T-helper 1 cell (primary cell): ENCODE measurements at places on chromosomes 6 and 20.

GRCh38 chr20:4946986-4947385, 54.3 kb downstream of the SLC23A2 start:
- no peak for DNase-seq

DNA sequence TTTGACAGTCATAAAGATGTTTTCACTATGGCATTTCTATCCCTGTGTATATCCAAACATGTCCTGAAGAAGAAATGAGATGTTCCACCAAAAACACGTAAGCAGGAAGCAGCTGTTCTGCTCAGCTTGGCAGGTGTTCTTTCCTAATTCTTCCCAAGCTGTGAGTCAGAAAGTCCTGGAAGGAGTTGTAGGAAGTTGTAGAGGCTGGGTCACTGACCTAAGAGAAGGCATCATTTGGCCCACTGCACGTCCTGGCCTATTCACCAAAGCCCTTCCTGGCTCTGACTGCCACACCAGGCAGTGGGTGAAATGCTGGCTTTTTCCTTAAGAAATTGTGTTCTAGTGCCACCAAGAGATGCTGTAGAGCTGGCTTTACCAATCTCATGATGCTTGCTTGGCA, 40.3 kb downstream of the STX11 start:
- no peak for DNase-seq

DNA sequence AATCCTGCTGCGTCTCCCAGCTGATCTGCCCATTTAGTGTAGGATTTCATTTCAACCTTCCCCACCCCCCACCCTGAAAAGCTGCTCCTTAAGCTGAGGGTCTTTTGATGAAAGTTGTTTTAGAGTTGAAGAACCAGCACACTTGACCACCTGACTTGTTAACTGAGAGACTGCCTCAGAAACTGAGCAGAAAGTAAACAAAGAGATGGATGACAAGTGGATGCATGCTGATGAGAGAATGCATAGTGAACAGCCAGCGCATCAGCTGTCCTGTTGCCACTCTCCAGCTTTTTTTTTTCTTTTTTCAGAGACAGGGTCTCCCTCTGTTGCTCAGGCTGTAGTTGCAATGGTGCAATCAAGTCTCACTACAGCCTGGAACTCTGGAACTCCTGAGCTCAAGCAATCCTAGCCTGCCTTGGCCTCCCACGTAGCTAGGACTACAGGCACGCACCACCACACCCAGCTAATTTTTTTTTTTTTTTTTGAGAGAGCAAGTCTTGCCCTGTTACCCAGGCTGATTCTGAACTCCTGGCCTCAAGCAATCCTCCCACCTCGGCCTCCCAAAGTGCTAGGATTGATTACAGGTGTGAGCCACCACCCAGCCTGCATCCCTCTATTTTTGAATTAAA, 9.5 kb downstream of the RPL10A start:
- no peak for DNase-seq

DNA sequence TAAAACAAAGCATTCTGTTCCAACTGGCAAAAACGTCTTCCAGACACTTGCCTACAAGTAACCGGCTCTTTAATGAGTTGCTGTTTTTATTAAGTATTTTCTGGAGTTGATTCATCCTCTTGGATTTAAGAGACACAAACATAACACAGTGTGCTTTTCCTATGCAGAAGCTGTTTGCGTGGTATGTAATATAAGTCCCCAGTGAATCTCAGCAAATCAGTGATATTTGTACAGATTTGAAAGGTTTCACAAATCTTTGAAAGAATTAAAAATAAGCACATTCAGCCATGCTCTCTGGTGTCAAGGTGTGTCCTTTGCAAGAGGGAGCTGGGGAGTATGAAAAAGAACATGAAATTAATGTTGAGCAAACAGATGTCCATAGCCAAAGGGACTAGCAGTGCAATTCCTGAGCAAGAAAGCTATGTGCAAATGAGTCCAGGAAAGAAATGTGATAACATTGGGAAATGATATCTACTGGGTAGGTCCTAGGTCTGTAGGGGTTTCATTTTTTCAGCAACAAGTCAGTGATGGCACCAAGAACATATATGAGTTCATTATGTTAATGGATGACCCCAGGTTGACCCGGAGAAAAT, 170.1 kb upstream of the PHACTR1 start:
- DNase-seq: no peak

DNA sequence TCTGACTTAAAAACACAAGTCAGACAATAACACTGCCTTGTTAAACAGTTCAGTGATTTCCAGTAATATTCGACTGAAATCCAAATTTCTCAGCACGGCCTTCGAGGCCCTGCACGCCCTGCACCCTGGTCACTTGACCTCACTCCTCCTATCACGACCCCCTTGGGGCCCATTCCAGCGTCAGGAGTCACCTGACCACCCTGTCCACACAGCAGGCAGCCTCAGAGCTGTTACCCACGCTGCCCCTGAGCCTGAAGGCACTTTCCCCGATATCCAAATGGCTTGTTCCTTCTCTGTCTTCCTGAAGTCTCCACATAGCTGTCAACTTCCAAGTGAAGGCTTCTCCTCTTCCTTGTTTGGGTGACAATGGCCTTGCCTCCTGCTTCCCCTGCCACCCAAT, 33.1 kb upstream of the SMOC2 start:
- no peak for DNase-seq

- no peak for DNase-seq
Observed at GRCh38 chr6:127792616-127793015, 108.2 kb downstream of the THEMIS start.

- no peak for DNase-seq
Observed at GRCh38 chr6:166277892-166278578, 30.2 kb downstream of the PRR18 start.

GRCh38 chr6:111219785-111220184, 132.5 kb downstream of the SLC16A10 start:
- no peak for DNase-seq

DNA sequence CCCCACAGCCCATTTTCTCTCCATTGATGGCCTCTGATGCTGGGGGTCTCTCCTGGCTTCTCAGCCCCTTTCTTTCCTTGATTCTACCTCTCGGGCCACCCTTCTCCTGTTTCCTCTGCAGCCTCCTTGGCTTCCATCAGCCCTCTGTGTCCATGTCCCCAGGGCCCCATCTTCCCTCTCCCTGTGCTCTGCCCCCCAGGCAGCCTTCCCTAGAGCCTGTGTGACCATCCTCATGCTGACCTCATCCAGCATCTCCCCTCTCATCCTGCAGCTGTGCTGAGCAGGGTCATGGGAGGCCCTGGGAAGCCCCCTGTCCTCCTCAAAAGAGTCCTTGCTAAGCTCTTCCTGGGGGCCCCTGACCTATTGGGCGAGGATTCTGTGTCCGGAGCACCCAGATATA, 73.4 kb upstream of the NNAT start:
- no peak for DNase-seq

GRCh38 chr6:157267109-157267611, 56.2 kb downstream of the TMEM242 start:
- no peak for DNase-seq

- DNase-seq: no peak
Observed at GRCh38 chr20:35087791-35088190, 4.8 kb downstream of the TRPC4AP start.

DNA sequence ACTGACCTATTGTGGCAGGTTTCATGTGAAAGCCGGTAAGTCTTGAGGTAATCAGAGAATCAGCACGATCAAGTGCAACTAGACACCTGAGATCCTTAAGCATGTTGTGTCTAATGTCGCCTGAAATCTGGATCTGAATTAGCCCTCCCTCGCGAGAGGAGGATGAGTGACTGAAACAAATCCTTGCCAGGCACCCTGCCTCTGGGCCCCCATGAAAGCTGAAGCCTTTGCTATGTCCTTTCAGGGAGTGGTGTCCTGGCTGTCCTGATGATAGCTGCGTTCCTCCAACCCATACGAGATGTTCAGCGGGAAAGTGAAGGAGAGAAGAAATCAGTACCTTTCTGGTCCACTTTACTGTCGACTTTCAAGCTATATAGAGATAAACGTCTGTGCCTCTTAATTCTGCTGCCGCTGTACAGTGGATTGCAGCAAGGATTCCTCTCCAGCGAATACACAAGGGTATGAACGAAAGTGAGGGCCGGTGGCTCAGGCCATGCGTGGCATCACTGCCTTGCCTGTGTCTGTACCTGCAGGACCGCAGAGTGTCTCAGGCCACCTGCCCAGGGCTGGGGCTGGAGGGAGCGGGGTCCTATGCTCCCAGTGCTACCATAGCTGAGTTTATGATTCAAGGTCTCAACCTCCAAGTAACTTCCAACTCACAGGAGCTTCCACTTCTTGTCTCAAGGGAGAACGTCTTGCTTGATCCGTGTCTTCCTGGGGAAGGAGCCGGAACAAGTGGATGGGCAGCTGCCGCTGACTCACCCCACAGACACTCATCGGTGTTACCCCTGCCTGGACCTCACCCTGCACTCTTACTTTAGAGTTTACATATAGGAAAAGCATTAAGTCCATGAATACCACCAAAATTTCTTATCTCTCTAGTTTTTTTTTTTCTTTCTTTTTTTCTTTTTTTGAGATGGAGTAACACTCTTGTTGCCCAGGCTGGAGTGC, 12.8 kb downstream of the UNC93A start:
- DNase-seq: no peak

GRCh38 chr20:47099093-47099492, 204.4 kb downstream of the EYA2 start:
- no peak for DNase-seq

- DNase-seq: no peak
Observed at GRCh38 chr20:24208652-24209051, 220.1 kb upstream of the GGTLC1 start.

- no peak for DNase-seq
Observed at GRCh38 chr6:96878143-96878542, 19.5 kb downstream of the NDUFAF4 start.
